ENCODE measurements at places on chromosomes 2 and 18. TPM values are rescaled to one million over a fixed set of nuclear protein-coding genes. Genes with fewer than 3 reads are reported as not detected.
A peak's percentile ranks its signal among the peaks of the same experiment; 100 is the strongest.

DNA sequence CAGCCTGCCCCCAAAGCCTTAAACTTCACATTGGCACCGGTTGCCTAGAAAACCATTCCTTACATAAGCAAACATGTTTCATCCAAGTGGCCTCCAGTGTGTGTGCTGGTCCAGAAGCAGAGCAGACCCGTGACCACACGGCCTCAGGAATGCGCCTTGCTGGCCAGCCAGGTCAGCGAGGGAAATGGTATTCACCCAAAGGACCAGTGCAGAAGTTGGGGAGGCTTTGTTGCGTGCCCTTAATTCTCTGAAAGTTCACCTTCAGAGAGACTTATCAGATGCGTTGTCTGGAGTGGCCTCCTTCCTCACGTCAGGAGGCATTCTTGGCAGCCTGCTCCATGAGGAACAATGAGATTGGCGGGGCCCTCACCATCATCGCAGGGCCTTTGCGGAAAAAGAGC is 25.9 kb downstream of the NRP2 start:
- DNase-seq = no peak
- no peak overlapping the region for H3K27ac ChIP-seq
- H3K4me3 ChIP-seq = no peak overlapping the region
- H3K4me1 ChIP-seq = peaks cover 10% of the 10 kb centered on the region
- H3K36me3 ChIP-seq = no peaks in the 10 kb centered on the region

DNA sequence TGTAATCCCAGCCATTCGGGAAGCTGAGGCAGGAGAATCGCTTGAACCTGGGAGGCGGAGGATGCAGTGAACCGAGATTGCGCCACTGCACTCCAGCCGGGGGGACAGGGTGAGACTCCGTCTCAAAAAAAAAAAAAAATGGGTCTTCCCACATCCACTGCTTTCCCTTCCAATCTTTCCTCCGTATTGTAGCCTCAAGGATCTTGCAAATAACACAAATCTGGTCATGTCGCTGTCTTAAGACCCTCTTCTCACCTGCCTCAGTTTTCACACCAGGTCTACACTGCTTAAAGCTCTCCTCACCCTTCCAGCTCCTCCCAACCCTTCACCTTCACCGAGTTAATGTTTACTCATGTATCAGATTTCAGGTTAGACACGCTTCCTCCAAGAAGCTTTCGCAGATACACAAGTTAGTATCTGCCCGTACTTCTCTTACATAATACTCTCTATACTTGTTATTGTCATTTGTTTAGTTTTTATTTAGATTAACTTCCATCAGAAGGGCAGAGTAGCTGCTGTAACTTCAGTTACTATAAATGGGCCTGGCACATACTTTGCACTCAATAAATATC is 1.5 kb downstream of the IER3IP1 start:
- no peak overlapping the region for H3K27ac ChIP-seq
- DNase-seq = no peak
- peaks cover 3% of the 10 kb centered on the region for H3K4me1 ChIP-seq
- H3K36me3 ChIP-seq = no peaks in the 10 kb centered on the region
- peaks cover 9% of the 10 kb centered on the region for H3K27me3 ChIP-seq

DNA sequence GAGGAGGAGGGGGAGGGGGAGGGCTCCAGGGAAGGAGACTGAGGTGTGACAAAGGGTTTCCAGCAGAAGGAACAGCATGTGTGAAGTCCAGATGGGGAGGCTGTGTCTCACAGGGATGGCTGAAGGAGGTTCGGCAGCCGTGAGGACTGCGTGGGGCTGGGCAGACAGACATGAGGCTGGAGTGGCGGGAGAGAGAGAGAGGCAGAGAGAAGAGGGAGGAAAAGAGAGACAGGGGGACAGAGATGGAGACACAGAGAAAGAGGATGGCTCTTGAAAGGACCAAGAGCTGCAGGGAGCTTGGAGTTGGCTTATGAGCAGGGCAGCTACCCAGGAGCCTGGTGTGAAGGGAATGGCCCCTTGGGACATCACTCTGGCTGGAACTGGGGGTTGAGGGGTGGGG is 138.9 kb upstream of the ASB18 start:
- no peaks in the 10 kb centered on the region for H3K36me3 ChIP-seq
- H3K4me1 ChIP-seq = no peaks in the 10 kb centered on the region
- H3K4me3 ChIP-seq = no peak overlapping the region
- peaks cover 4% of the 10 kb centered on the region for H3K27me3 ChIP-seq
- no peak for DNase-seq

DNA sequence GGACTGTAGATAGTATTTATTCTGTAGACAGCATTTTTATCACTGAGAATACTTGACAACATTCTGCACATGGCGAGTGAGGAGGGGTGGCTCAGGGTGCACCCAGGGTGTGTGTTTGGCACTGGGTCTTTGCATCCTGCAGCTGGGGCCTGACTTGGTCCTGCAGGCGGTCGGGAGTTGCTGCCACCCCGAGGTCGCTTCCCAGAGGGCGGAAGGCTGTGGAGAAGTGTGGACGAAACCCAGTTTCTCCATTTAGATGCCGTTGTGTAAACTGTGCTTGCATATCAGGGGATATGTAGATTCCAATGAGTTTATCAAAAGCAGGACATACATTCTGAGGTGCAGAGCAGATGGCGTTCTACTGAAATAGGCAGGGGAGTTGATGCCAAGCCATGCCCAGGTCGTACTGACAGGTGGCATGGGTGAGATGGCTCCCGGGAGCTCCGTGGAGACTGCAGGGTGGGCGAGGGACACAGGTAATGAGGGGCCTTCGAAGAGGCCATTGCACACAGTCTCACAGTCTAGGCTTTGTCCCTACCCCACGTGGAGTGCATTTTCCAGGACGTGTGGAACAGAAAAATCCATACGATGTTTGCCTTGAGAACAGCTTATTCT is 74.5 kb downstream of the RTP5 start:
- H3K36me3 ChIP-seq = no peaks in the 10 kb centered on the region
- H3K27ac ChIP-seq = no peak overlapping the region
- no peaks in the 10 kb centered on the region for H3K27me3 ChIP-seq
- no peaks in the 10 kb centered on the region for H3K4me1 ChIP-seq

- H3K27me3 ChIP-seq = peaks cover 3% of the 10 kb centered on the region
- no peak overlapping the region for H3K27ac ChIP-seq
- peaks cover 9% of the 10 kb centered on the region for H3K4me1 ChIP-seq
Observed at GRCh38 chr2:195477996-195478382, 179.0 kb upstream of the SLC39A10 start.

- H3K36me3 ChIP-seq = no peaks in the 10 kb centered on the region
- H3K27ac ChIP-seq = no peak overlapping the region
- H3K27me3 ChIP-seq = peaks cover 9% of the 10 kb centered on the region
Observed at GRCh38 chr2:175877845-175878544, 124.1 kb downstream of the LNPK start.

DNA sequence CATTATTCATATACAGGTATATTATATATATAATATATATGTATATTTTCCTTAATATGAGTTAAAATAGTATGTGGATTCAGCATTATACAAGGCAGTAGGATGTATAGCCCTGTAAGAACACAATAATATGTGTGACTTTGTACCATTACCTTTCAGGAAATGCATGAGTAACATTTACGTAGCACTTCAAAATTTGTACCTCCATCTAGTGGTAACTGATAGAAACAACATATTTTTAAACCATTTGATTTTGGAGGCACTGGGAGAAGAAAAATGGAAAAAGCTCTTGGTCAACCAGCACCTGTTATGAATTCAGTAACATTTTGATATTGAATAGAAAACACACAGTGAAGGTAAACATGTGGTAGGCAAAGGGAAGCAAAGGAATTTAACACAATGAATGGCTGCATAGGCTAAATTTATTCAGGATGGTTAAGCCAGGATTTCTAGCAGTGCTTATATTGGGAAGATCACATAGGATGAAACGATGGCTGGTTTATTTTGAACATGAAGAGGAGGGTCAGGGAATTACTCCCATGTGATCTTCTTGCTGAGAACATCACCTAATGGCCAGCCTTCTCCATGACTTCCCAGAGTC is 565.5 kb downstream of the CCDC85A start:
- H3K27ac ChIP-seq = no peak overlapping the region
- peaks cover 2% of the 10 kb centered on the region for H3K27me3 ChIP-seq
- H3K4me3 ChIP-seq = no peak overlapping the region
- no peak for DNase-seq

DNA sequence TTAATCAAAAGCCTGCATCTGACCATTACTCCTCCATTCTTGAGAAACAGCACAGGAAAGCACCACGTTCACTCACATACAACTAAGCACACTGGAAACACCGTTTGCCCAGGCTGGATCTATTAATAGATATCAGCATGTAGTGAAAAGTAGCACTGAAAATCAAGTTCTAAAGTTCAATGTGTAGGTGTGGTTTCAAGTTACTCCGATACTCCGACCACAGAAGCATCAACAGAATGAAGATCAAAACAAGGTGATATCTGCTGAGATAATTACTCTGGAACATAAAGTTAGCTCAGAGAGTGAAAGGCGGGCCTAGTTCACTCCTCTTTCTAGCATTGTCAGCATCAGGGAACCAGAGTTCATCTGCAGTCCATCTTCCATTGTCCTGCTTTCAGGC is 1367.4 kb upstream of the ACVR2A start:
- no peak for DNase-seq
- no peaks in the 10 kb centered on the region for H3K4me1 ChIP-seq
- H3K4me3 ChIP-seq = no peak overlapping the region
- no peak overlapping the region for H3K27ac ChIP-seq
- H3K27me3 ChIP-seq = no peaks in the 10 kb centered on the region

DNA sequence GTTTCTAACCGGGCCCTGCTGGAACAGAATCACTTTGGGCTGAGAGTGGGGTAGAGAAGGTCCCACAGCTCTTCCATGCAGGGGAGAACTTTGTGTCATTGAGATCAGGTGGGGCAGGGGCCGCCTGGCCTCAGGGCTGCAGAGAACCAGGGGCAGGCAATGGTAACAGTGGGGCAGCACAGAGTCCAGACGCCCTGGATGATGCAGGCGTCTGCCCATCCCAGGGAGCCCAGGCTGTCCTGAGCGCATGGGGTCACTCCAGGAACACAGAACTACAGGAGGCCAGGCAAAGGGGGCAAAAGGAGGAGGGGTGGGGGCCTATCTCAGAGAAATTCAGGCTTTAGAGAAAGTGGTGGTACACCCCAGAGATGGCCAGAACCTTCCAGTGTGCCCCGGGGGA is 121.3 kb downstream of the NDUFA10 start:
- H3K4me1 ChIP-seq = no peaks in the 10 kb centered on the region
- no peak overlapping the region for H3K4me3 ChIP-seq
- DNase-seq = no peak
- no peak overlapping the region for H3K27ac ChIP-seq

SLC19A3 gene
- polyA plus RNA-seq = not detected

DPP4 gene
- polyA plus RNA-seq = 6.0 TPM

RGPD4 gene
- not detected for polyA plus RNA-seq

GAREM2 gene
- 1.4 TPM for polyA plus RNA-seq

DNA sequence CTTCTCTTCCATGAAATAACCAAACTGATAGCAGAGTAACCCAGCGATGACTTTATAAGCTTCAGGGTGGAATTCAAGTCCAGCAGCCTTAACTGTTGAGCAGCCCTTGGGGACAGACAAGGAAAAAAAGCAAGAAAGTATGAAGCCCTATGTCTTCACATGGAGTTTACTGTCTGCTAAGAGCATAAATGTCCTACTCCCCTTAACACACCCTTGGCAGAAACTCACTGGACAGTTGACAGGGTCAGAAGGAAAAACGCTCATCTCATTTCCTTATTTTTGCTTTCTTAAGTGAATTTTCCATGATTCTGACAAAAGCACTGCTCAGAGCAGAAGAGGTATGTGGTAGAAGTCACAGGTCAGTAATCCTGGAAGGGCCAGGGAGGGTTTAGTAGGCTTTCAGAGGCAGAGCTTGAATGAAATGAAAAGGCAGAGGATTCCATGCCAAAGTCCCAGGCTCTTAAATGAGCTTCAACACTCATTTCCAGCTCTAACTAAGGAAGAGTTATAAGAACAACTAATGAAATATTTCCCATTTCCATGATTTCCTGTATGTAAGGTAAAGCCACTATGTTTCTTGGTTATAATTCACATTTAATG is 683.3 kb upstream of the KLHL29 start:
- H3K27ac ChIP-seq = no peak overlapping the region
- H3K4me1 ChIP-seq = no peaks in the 10 kb centered on the region
- DNase-seq = no peak

CBLN2 gene
- not detected for polyA plus RNA-seq

EFEMP1 gene
- not detected for polyA plus RNA-seq

BOLL gene
- polyA plus RNA-seq = not detected

GRCh38 chr2:25228848-25229278 is 60.5 kb upstream of the POMC start:
- no peak for DNase-seq
- H3K36me3 ChIP-seq = peaks cover 9% of the 10 kb centered on the region
- no peaks in the 10 kb centered on the region for H3K4me1 ChIP-seq
- no peak overlapping the region for H3K27ac ChIP-seq
- no peak overlapping the region for H3K4me3 ChIP-seq

DNA sequence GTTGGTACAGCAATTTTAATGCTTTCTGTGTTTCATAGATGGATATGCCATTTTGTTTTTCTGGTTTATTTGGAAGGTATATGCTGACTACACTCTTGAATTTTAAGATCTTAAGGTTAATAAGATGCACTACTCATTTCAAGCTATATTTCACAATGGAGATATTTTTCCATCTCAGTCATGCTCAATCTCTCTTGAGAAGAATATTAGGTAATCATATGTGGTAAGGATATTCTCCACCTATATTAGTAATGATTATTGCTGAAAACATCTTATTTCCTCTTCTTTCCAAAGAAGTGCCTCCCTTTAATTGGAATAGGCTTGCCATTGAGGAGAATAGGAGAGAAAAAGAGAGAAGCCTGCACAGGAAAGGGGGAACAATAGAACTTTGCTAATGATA is 40.1 kb downstream of the EPB41L3 start:
- no peaks in the 10 kb centered on the region for H3K4me1 ChIP-seq
- no peak overlapping the region for H3K4me3 ChIP-seq
- no peak overlapping the region for H3K27ac ChIP-seq
- DNase-seq = no peak
- no peaks in the 10 kb centered on the region for H3K36me3 ChIP-seq

DNA sequence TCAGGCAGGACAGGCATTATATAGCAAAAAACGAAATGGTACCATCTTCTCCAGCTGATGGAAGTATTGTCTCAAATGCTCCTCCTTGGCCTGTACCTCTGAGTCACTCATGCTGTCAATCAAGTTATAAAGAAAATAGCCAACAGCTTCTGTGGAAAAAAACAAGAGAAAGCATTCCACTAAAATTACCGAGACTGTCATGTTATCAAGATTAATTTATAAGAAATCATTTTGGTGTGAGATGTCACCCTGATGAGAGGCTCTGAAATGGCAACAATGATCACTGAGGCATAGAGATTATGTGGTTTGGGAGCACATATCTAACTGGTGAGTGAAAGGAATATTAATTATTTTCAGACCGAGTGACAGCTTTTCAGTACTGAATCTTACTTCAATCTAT is 47.4 kb downstream of the LRPPRC start:
- no peak for DNase-seq
- no peak overlapping the region for H3K4me3 ChIP-seq
- no peaks in the 10 kb centered on the region for H3K4me1 ChIP-seq
- H3K36me3 ChIP-seq = peaks cover 48% of the 10 kb centered on the region

CCDC142 gene
- 16.6 TPM for polyA plus RNA-seq

- peak; percentile 14 for DNase-seq
- H3K4me1 ChIP-seq = no peaks in the 10 kb centered on the region
- peak overlapping the region; percentile 21 for H3K4me3 ChIP-seq
- H3K36me3 ChIP-seq = no peaks in the 10 kb centered on the region
- peaks cover 2% of the 10 kb centered on the region for H3K27me3 ChIP-seq
Observed at GRCh38 chr18:3411854-3412268, 38.1 kb upstream of the TGIF1 start.

GRCh38 chr2:232286001-232286868 is 92.3 kb upstream of the ALPP start:
- no peaks in the 10 kb centered on the region for H3K36me3 ChIP-seq
- peaks cover 16% of the 10 kb centered on the region for H3K4me1 ChIP-seq
- DNase-seq = no peak
- H3K27me3 ChIP-seq = no peaks in the 10 kb centered on the region

- no peak overlapping the region for H3K27ac ChIP-seq
- H3K4me1 ChIP-seq = peaks cover 6% of the 10 kb centered on the region
- peaks cover 28% of the 10 kb centered on the region for H3K36me3 ChIP-seq
- DNase-seq = no peak
Observed at GRCh38 chr2:67412424-67412823, 15.3 kb downstream of the ETAA1 start.
